ENCODE measurements at places on chromosomes 3 and 15. TPM values are rescaled to one million over a fixed set of nuclear protein-coding genes. Genes with fewer than 3 reads are reported as not detected.

LRRC34 gene
- total RNA-seq, result 6.8 TPM

WNT5A gene
- total RNA-seq, result not detected

NLGN1 gene
- not detected for total RNA-seq

DNA sequence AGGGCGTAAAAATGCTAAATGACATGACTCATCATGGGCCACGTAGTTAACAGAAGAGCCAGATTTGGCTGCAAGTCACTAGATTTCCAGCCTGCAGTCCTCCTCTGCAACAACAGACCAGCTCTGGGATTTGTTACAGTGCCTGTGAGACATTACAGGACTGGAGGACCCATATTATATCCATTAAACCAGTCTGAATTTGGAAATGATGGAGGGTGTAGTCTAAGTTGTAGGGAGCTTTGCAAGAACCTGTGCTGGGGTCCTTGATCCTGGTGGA lies 10.8 kb downstream of the ZNF774 start:
- peaks cover 25% of the 10 kb centered on the region for H3K4me1 ChIP-seq
- H3K27ac ChIP-seq, result no peak overlapping the region
- H3K27me3 ChIP-seq, result no peaks in the 10 kb centered on the region
- DNase-seq, result no peak
- no peak overlapping the region for H3K4me3 ChIP-seq
- no peaks in the 10 kb centered on the region for H3K36me3 ChIP-seq

- peaks cover 6% of the 10 kb centered on the region for H3K27me3 ChIP-seq
- no peaks in the 10 kb centered on the region for H3K36me3 ChIP-seq
- no peaks in the 10 kb centered on the region for H3K4me1 ChIP-seq
- no peak for DNase-seq
- H3K27ac ChIP-seq, result no peak overlapping the region
Measured at GRCh38 chr3:131518680-131519079, 15.9 kb upstream of the MRPL3 start.

GRCh38 chr3:79767905-79768267 lies at the start of gene ROBO1:
Gene ROBO1 (minus strand): TSS chr3:79767998.
- H3K36me3 ChIP-seq, result no peaks in the 10 kb centered on the region
- DNase-seq, result no peak

GRCh38 chr3:58627570-58627885 lies 39.0 kb downstream of the FAM3D start:
- H3K27me3 ChIP-seq, result peaks cover 4% of the 10 kb centered on the region
- no peak overlapping the region for H3K4me3 ChIP-seq
- no peak overlapping the region for H3K27ac ChIP-seq
- no peaks in the 10 kb centered on the region for H3K36me3 ChIP-seq

DNA sequence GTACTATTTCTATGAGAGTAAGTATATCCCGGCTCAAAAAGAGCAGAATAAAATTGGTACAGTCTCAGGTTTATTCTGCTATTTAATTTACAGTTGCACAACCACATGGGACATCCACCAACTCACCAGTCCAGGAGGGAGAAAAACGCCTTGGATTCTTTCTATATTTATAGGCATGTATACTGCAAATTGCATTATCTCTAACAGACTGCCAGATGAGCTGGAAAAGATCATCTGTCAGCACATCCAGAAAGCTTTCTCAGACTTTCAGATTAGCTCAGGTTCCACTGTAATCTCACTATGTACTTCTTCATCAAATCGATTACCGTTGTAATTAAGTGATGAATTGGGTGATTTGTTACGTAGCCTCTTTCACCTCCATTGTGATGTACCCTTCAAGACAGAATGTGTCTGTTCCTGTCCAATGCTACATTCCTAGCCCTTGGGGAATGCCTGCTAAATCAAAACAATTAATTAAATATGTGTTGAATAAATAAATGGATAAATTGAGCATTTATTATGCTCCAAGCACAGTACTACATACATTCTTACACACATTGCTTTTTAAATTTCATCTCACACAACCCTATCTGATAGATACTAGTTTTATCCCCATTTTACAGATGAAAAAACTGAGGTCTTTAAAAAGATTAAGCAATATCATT lies 38.1 kb upstream of the TMC3 start:
- H3K27me3 ChIP-seq, result peaks cover 7% of the 10 kb centered on the region
- no peak overlapping the region for H3K27ac ChIP-seq
- no peaks in the 10 kb centered on the region for H3K36me3 ChIP-seq
- no peak overlapping the region for H3K4me3 ChIP-seq

DNA sequence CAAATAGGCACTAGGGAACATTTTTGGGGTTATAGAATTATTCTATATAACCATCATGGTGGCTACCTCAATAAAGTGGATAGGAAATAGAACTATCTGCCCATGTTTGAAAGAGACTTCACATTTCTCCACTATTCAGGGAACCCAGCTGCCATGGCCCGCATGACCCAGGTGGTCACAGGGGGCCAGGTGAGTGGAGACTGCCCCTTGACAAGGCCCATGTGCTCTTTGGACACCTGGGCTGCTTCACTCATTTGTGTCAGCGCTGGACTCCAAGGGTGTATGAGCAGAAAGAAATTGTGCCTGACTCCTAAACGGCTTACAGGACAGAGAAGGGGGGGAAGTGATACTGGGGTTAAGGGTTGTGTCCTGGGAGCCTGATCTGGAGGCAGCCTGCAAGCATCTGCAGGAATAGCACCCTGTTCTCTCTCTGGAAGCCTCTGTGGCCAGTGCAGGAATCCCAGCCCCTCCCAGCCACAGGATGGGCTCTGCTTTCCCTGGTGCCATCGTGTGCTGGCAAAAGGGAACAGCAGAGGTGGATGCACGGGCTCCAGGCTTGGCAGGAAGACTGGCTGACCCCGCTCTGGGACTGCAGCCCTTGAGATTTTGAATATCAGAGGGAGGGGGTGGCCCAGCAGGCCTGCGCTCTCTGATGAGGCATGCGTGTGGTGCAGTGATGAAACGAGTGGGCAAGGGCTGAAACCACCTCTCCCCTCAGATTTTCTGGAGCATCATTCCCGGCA lies 9.1 kb upstream of the C3orf22 start:
- H3K27me3 ChIP-seq, result peaks cover 4% of the 10 kb centered on the region
- no peak overlapping the region for H3K4me3 ChIP-seq
- no peak overlapping the region for H3K27ac ChIP-seq
- H3K4me1 ChIP-seq, result no peaks in the 10 kb centered on the region

GRCh38 chr15:70699890-70700289 lies 63.5 kb downstream of the UACA start:
- no peak overlapping the region for H3K27ac ChIP-seq
- no peaks in the 10 kb centered on the region for H3K36me3 ChIP-seq
- no peak for DNase-seq

DNA sequence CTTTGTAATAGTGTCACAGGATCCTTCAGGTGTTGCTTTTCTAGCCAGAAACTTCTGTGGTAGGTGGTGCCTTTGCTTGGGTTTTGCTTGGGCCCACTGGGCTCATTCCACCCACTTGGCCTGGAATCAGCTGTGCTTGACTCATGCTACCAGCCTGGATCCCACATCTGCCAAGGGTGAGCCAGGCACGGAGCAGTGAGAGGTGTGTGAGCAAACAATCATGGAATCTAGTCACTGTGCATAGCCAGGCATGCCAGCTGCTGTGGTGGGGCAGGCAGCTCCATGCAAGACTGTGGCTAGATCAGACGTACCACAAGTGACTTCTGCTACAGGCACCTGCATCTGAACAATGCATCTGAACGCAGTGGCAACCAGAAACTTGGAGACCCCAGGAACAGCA lies 275.9 kb downstream of the UBE2E2 start:
- no peak overlapping the region for H3K27ac ChIP-seq
- no peak for DNase-seq
- peaks cover 12% of the 10 kb centered on the region for H3K4me1 ChIP-seq

DNA sequence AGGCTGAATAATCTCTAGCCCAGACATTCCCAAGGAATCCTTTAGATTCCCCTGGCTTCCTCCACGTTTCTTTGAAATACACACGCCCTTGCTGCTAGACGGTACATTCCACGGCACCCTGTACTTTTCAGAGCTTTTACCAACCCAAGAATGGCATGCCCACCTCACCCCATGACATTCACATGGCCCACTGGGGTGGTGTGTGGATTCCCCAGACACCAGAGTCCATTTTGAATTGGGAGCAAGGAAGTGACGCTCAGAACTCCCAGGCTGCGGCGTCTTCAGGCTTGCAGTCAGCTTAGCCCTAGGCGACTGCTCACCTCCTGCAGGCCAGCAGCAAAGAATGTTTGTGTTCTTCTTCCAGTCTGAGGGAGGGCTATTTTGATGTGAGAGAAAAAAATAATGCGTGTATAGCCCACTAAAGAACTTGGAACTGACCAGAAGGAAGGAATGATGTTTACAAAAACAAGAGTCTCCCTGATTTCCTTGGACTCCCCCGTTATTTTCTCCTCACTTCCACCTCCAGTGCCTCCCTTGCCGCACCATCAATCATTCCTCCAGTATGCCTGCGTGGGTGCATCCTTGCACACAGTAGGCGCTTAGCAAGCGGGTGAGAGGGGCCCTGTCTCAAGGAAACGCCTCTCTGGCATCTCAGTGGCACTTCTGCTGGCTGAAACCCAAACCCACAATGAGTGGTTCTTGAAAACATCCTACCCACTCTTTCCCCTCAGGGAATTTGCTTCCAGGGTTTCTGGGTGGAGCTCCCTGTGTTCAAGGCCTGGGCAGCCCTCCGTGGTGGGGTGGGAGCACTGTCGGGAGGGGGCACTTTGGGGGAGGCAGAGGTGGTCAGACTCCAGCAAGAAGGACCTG lies 59.9 kb downstream of the SMAD6 start:
- peaks cover 28% of the 10 kb centered on the region for H3K27me3 ChIP-seq
- no peaks in the 10 kb centered on the region for H3K36me3 ChIP-seq
- H3K4me3 ChIP-seq, result no peak overlapping the region
- DNase-seq, result no peak
- H3K4me1 ChIP-seq, result peaks cover 4% of the 10 kb centered on the region

DNA sequence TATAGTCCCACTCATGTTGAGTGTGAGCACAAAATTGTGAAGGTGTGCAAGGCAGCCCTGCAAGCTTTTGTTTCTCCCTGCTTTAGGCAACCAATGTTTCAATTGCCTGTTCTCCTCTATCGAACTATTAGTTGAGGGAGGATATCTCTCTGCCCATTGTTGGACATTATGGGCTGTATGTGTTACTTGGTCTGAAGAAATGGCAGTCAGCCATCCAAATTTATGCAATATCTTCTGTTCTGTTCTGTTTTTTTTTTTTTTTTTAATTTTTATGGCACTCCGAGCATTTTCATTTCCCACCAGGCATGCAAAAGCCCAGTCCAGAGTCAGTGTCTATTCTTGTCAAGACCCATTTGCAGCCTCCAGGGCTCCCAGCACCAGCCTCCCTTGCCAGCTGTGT lies 44.0 kb downstream of the ANAPC13 start:
- no peak for DNase-seq
- peaks cover 28% of the 10 kb centered on the region for H3K27me3 ChIP-seq
- no peaks in the 10 kb centered on the region for H3K36me3 ChIP-seq
- H3K4me1 ChIP-seq, result no peaks in the 10 kb centered on the region
- H3K4me3 ChIP-seq, result no peak overlapping the region
